ENCODE measurements at places on chromosomes 7 and 10. TPM values are rescaled to one million over a fixed set of nuclear protein-coding genes. Genes with fewer than 3 reads are reported as not detected.

Gene AHR
- total RNA-seq: 45.4 TPM

Gene EGR2
- total RNA-seq: 2.1 TPM

Gene HTRA1
- total RNA-seq: 78.3 TPM

Gene RPEL1
- total RNA-seq: not detected

DNA sequence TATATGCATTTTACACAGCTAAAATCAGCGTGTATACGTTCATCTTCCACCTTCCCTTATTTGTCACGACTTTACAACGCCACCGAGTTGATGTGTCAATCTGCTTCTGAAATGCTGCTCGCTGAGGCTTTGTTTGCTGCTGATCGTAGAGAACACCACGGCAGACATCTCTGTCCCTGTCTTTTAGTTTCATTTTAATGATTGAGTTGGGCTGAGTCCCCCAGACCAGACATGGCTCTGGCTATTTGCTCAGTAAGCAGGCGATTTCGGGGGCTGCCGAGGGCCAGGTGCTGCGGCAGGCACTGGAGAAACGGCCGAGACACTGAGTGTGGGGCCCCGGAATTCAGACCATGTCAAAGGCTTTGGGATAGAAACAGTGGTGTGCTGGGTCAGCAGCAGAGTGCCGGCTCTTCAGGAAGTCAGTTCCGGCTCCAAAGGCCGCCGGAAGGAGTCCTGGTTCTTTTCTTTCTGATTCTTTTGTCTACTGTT is 5.0 kb downstream of the LRRC27 start:
- H3K27ac ChIP-seq: peak overlapping the region; percentile 73
- peak overlapping the region; percentile 34 for H3K4me3 ChIP-seq
- no peaks in the 10 kb centered on the region for H3K36me3 ChIP-seq
- no peak for DNase-seq

GRCh38 chr7:117718116-117718835 is 155.0 kb downstream of the CTTNBP2 start:
- H3K27ac ChIP-seq: no peak overlapping the region
- H3K4me3 ChIP-seq: no peak overlapping the region
- DNase-seq: no peak
- H3K27me3 ChIP-seq: no peaks in the 10 kb centered on the region

- DNase-seq: no peak
- no peaks in the 10 kb centered on the region for H3K4me1 ChIP-seq
- no peak overlapping the region for H3K4me3 ChIP-seq
- no peaks in the 10 kb centered on the region for H3K27me3 ChIP-seq
These were observed 48.6 kb downstream of the NCAPG2 start for GRCh38 chr7:158655931-158656441.

- no peak overlapping the region for H3K4me3 ChIP-seq
- H3K27me3 ChIP-seq: no peaks in the 10 kb centered on the region
- H3K27ac ChIP-seq: no peak overlapping the region
- no peaks in the 10 kb centered on the region for H3K36me3 ChIP-seq
These were observed 58.7 kb downstream of the UNCX start for GRCh38 chr7:1291357-1291689.

DNA sequence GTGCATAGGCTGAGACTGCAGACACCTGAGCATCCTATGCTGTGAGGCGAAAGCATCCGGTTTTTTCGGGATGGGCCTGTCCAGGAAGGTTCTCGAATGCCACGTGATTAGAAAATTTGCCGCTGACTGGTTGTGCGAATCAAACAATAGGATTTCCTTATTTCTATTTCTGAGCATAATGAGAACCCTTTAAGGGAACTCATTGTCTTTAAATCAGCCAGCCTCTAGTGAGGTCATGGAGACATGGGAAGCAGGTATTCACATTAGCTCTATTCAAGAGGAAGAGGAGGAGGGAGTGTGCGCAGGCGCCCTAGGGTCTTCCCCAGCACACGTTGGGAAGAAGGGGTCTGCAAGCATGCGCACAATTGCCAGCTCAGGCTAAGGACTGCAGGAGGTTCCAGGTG is 5.6 kb downstream of the GIMAP1 start:
- peaks cover 9% of the 10 kb centered on the region for H3K36me3 ChIP-seq
- no peaks in the 10 kb centered on the region for H3K4me1 ChIP-seq
- peak overlapping the region; percentile 20 for H3K4me3 ChIP-seq
- H3K27ac ChIP-seq: peak overlapping the region; percentile 49

GRCh38 chr7:137934176-137934826 is 67.6 kb downstream of the CREB3L2 start:
- no peak for DNase-seq
- H3K4me3 ChIP-seq: no peak overlapping the region
- no peaks in the 10 kb centered on the region for H3K36me3 ChIP-seq
- H3K27me3 ChIP-seq: no peaks in the 10 kb centered on the region
- peak overlapping the region; percentile 56 for H3K27ac ChIP-seq

GRCh38 chr7:4072161-4072925 is 609.8 kb upstream of the FOXK1 start:
- no peak overlapping the region for H3K27ac ChIP-seq
- no peaks in the 10 kb centered on the region for H3K36me3 ChIP-seq
- H3K4me3 ChIP-seq: no peak overlapping the region

DNA sequence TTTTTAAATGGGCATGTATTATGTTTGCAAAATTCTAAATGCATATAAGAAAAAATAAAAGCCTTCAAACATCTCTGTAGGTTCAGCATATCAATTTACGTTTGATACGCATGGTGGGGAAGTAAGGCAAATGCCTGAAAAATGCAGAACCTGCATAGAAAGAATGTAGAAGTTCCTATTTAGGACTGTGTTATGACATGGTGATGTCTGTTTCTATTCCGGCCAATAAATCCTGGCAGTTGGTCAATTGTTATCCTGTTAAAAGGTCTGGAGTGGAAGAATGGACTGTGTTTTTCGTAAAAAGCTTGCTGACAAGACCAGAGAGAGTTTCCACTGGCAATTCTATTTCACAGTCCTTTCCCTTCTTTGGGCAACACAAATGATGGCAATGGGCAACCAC is 49.6 kb upstream of the CAV2 start:
- DNase-seq: no peak
- no peaks in the 10 kb centered on the region for H3K27me3 ChIP-seq
- H3K4me3 ChIP-seq: no peak overlapping the region
- H3K4me1 ChIP-seq: no peaks in the 10 kb centered on the region
- H3K36me3 ChIP-seq: no peaks in the 10 kb centered on the region
- H3K27ac ChIP-seq: peak overlapping the region; percentile 77
